ENCODE measurements at places on chromosomes 2 and 18. TPM values are rescaled to one million over a fixed set of nuclear protein-coding genes. Genes with fewer than 3 reads are reported as not detected.

SH2D6 gene
- not detected for total RNA-seq

FAM117B gene
- 32.9 TPM for total RNA-seq

RASGRP3 gene
- 18.0 TPM for total RNA-seq

EMILIN2 gene
- total RNA-seq = 41.1 TPM

CREB1 gene
- 132 TPM for total RNA-seq

SLC5A7 gene
- 1.1 TPM for total RNA-seq

AQP12B gene
- total RNA-seq = not detected

Data from camera-type eye (tissue), 1 donor.